Neural progenitor cell (in vitro differentiated cells): ENCODE measurements at places on chromosomes 1 and 21.

- H3K36me3 ChIP-seq, result no peaks in the 10 kb centered on the region
- H3K27me3 ChIP-seq, result no peaks in the 10 kb centered on the region
- H3K4me1 ChIP-seq, result peaks cover 3% of the 10 kb centered on the region
Measured at GRCh38 chr21:22191581-22191980, 1193.4 kb downstream of the NCAM2 start.

- peak; percentile 96 for DNase-seq
- no peaks in the 10 kb centered on the region for H3K36me3 ChIP-seq
- peak within 1 kb of the TSS; percentile 51 for H3K4me3 ChIP-seq
- peak within 1 kb of the TSS; percentile 43 for H3K27ac ChIP-seq
- no peaks in the 10 kb centered on the region for H3K27me3 ChIP-seq
Measured at GRCh38 chr1:154970631-154971340, at the start of gene SHC1. SHC1 (minus strand) TSS chr1:154970747; CDS start chr1:154970526, 221 bp downstream.

GRCh38 chr1:110511436-110511835 is 7.5 kb downstream of the KCNA10 start:
- H3K4me1 ChIP-seq, result peaks cover 10% of the 10 kb centered on the region
- no peak overlapping the region for H3K27ac ChIP-seq
- no peaks in the 10 kb centered on the region for H3K36me3 ChIP-seq
- no peak overlapping the region for H3K4me3 ChIP-seq

- no peaks in the 10 kb centered on the region for H3K27me3 ChIP-seq
- no peak overlapping the region for H3K4me3 ChIP-seq
- DNase-seq, result no peak
Measured at GRCh38 chr1:54854381-54855020, 32.5 kb downstream of the DHCR24 start.

GRCh38 chr1:221637641-221638041 is 104.2 kb downstream of the DUSP10 start:
- DNase-seq, result no peak
- H3K36me3 ChIP-seq, result no peaks in the 10 kb centered on the region
- no peaks in the 10 kb centered on the region for H3K27me3 ChIP-seq
- no peaks in the 10 kb centered on the region for H3K4me1 ChIP-seq
- no peak overlapping the region for H3K4me3 ChIP-seq
- no peak overlapping the region for H3K27ac ChIP-seq

- no peak overlapping the region for H3K4me3 ChIP-seq
- no peak overlapping the region for H3K27ac ChIP-seq
- peaks cover 14% of the 10 kb centered on the region for H3K4me1 ChIP-seq
- no peak for DNase-seq
- no peaks in the 10 kb centered on the region for H3K36me3 ChIP-seq
- no peaks in the 10 kb centered on the region for H3K27me3 ChIP-seq
Measured at GRCh38 chr21:14869984-14870852, 194.6 kb downstream of the NRIP1 start.

DNA sequence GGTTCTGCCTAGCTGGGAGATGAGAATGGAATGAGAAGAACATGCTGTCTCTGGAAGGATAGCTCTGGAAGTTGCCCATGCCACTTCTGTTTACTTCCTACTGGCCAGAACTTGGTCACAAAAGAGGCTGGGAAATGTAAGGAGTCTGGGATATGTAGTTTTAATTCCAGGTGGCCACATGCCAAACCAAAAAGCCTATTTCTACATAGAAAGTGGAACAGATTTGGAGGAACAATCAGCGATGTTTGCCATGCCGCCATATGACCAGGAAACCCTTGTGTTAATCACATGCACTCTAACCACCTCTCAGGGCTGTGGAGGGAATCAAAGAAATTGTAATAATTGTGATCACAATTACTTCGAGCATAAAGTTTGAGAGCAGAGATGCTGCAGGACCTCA is 10.0 kb upstream of the OLIG2 start:
- no peak for DNase-seq
- H3K27me3 ChIP-seq, result peaks cover 81% of the 10 kb centered on the region
- H3K4me3 ChIP-seq, result no peak overlapping the region
- H3K4me1 ChIP-seq, result peaks cover 13% of the 10 kb centered on the region
- H3K36me3 ChIP-seq, result no peaks in the 10 kb centered on the region

DNA sequence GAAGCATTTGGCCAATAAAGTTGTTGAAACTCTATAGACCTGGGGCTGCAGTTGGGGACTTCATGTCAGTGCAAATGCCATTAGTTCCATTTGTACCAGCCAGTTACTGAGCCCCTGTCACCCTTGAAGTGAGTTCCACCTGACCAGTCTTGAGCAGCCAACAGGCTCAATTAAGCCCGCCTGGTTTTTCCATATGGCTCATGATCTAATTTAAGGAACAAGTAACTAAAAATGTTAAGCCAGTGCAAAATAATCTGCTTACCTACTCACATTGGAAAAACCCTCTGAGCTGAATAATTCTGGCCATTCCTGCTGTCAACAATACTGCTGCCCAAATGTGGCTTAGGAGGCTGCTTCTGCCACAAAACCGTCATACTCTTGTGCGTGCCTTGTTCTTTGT is 21.6 kb downstream of the NSUN4 start:
- peak; percentile 4 for DNase-seq
- no peaks in the 10 kb centered on the region for H3K27me3 ChIP-seq
- peak overlapping the region; percentile 79 for H3K27ac ChIP-seq
- H3K4me1 ChIP-seq, result peaks cover 23% of the 10 kb centered on the region
- H3K36me3 ChIP-seq, result no peaks in the 10 kb centered on the region

- no peak for DNase-seq
- H3K4me3 ChIP-seq, result no peak overlapping the region
- H3K36me3 ChIP-seq, result no peaks in the 10 kb centered on the region
- H3K27ac ChIP-seq, result no peak overlapping the region
- H3K27me3 ChIP-seq, result no peaks in the 10 kb centered on the region
- peaks cover 11% of the 10 kb centered on the region for H3K4me1 ChIP-seq
Measured at GRCh38 chr1:3633344-3634058, 8.7 kb downstream of the TPRG1L start.

GRCh38 chr1:181742426-181742825 is 259.1 kb downstream of the CACNA1E start:
- DNase-seq, result no peak
- no peaks in the 10 kb centered on the region for H3K27me3 ChIP-seq
- H3K4me3 ChIP-seq, result no peak overlapping the region
- no peak overlapping the region for H3K27ac ChIP-seq
- no peaks in the 10 kb centered on the region for H3K36me3 ChIP-seq

DNA sequence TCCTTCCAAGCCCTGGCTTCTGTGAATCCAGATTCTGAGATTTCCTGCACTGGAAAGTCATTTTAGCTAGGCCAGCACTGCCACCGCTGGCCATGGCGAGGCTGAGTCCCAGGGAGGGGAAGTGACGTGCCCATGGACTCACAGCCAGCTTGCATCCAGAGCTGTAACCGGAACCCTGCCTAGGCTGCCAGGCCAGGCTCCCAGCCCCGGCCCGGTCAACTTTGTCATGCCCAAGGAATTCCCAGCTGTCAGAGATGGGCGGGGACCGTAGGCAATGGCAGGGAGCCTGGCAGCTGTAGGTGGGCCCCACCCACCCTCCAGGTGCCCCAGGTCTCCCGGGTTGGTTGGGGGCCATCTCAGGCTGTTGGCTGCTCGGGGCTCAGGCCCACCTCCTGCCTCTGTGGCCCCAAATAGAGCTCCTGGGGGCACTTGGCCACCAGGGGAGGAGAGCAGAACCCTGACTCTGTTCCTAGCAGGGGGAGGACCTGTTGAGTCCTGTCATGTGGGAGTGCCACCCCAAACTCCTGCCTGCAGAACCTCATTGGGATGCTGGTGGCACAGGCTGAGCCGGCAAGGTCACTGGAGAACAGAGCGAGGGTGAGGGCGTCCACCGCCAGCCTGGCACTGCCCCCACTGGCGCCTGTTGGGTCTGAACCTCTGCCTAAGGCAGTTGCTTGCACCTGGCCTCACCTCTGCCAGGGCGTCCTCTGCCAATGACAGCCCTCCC is 57.8 kb downstream of the FOXO6 start:
- no peak overlapping the region for H3K27ac ChIP-seq
- H3K36me3 ChIP-seq, result no peaks in the 10 kb centered on the region
- peak; percentile 27 for DNase-seq
- no peaks in the 10 kb centered on the region for H3K27me3 ChIP-seq
- peaks cover 11% of the 10 kb centered on the region for H3K4me1 ChIP-seq

DNA sequence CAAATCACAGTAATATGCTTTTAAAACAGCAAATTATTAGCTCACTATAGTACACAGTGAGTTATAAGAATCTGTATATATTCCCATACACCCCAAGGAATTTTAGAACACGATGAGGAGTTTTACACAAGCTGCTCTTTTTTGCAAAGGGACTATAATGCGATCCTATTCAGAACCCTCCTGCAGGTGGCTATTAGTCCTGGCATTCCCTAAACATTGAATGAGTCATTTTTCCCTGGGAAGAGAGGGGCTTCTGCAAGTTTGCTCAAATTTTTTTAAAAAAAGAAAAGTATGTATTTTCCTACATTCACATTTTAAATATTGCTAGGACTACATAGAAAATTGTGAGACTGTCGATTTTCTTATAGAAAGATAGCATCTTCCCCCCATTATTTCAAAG is 106.3 kb downstream of the COL11A1 start:
- H3K36me3 ChIP-seq, result peaks cover 2% of the 10 kb centered on the region
- H3K27me3 ChIP-seq, result no peaks in the 10 kb centered on the region
- H3K4me3 ChIP-seq, result no peak overlapping the region
- H3K27ac ChIP-seq, result no peak overlapping the region
- no peak for DNase-seq

DNA sequence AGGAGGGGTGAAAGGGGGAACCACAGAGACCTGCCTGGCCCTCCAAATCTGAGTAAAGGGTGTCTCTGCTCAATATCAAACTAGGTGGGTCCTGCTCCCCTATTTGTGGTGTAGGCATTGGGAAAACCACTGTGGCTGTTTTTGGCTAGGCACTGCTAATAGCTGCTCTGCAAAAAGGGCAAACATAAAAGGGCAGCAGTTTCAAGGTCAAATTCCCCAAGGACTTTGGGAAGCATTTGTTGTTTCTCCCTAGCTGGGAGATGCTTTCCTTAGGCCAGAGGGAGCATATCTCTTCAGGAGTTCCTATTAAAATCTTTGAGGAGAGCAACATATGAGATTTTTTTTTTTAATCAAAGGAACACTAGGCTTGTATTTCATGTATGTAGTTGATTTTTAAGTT is 2.4 kb downstream of the C1orf162 start:
- peaks cover 8% of the 10 kb centered on the region for H3K4me1 ChIP-seq
- H3K36me3 ChIP-seq, result no peaks in the 10 kb centered on the region
- H3K27me3 ChIP-seq, result no peaks in the 10 kb centered on the region
- H3K27ac ChIP-seq, result no peak overlapping the region
- H3K4me3 ChIP-seq, result no peak overlapping the region

GRCh38 chr1:21457654-21458053 is 17.7 kb downstream of the NBPF3 start:
- no peaks in the 10 kb centered on the region for H3K27me3 ChIP-seq
- no peaks in the 10 kb centered on the region for H3K36me3 ChIP-seq
- DNase-seq, result no peak
- no peak overlapping the region for H3K27ac ChIP-seq

GRCh38 chr21:38159355-38159754 is 97.4 kb upstream of the KCNJ15 start:
- H3K4me3 ChIP-seq, result no peak overlapping the region
- H3K27ac ChIP-seq, result no peak overlapping the region
- H3K36me3 ChIP-seq, result no peaks in the 10 kb centered on the region

DNA sequence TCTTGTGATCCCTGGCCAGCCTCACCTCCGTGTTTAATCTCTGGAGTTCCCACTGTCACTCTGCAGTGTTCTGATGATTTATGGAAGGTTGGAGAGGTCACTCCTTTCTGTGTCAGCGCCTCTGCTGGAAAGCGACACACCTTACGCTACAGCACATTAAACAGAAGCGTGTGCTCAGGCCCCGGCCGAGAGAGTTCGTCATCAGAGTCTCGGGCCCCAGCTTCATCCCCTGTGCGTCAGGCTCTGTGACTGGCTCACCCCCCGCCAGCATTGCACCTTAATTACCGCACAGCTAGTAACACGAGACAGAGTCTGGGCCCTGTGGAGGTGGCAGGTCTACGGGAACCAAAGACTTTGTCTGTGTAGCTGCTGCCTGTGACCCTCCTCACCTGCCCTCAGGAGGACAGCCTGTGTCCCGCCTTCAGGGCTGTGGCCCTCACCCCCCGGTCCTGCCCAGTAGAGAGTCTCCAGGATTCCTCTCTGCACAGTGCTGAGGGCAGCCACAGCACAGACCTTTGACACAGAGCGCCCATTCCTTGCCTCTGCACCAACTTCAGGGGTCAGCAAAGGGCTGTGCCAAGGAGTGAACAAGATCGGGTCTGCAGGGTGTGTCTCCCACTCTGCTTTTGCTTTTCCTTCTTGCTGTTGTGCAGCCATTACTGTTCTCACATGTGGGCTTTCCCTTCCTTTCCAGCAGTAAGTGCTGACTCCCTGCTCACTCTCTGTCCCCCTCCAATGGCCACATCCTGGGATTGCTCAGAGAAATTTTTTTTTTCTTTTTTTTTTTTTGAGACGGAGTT is 157.6 kb downstream of the PGBD5 start:
- DNase-seq, result peak; percentile 78
- H3K27me3 ChIP-seq, result no peaks in the 10 kb centered on the region
- H3K4me1 ChIP-seq, result no peaks in the 10 kb centered on the region
- no peak overlapping the region for H3K4me3 ChIP-seq

- H3K36me3 ChIP-seq, result no peaks in the 10 kb centered on the region
- H3K27ac ChIP-seq, result no peak overlapping the region
- no peak for DNase-seq
Measured at GRCh38 chr1:116286541-116286971, 86.5 kb upstream of the ATP1A1 start.

DNA sequence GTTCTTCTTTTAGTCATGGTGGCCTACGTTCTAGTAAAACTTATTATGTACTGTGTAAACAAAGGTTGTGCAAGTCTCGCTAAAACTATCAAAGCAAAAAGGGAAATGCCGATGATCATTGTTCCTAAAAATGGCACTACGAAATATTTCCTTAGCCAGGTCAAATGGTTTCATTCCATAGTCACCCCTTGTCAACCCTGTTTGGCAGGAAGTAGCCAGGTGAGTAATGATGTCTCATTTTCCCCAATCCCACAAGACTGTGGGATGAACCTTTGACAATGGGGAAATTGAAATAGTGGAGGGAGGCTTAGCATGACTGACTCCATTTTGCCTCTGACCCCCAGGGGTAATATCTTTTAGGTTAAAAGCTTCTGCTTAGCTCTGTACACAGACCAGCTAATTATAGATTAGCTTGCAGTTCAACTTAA is 5.6 kb upstream of the REN start:
- no peaks in the 10 kb centered on the region for H3K36me3 ChIP-seq
- H3K4me3 ChIP-seq, result no peak overlapping the region
- no peak overlapping the region for H3K27ac ChIP-seq
- H3K27me3 ChIP-seq, result peaks cover 25% of the 10 kb centered on the region
- no peaks in the 10 kb centered on the region for H3K4me1 ChIP-seq

- H3K4me3 ChIP-seq, result no peak overlapping the region
- H3K27ac ChIP-seq, result no peak overlapping the region
- H3K27me3 ChIP-seq, result no peaks in the 10 kb centered on the region
- no peaks in the 10 kb centered on the region for H3K36me3 ChIP-seq
Measured at GRCh38 chr21:38269576-38269936, 12.8 kb downstream of the KCNJ15 start.

DNA sequence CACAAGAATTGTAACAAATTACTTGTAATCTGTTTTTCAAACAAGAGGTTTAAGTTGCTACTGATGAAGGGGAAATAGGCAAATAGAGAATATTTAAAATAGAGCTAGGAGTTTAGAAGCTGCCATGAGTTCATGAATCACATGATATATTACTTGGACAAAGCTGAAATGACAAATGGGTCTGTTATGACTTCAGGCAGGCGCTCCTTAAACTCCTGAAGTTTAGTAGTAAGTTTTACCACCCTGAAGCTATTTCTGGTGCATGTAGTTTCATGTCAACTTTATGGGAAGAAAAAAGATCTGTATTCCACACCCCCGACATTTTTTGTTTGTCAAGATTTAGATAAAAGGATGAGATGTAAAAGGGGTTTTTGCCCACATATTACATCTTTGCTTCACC is 58.5 kb downstream of the PLA2G4A start:
- DNase-seq, result no peak
- no peak overlapping the region for H3K4me3 ChIP-seq
- H3K27ac ChIP-seq, result no peak overlapping the region
